NCI-H524 treated with DMSO at 0.1 percent for 48 hours (cell line): ENCODE measurements at places on chromosomes 7 and 10.
A peak's percentile ranks its signal among the peaks of the same experiment; 100 is the strongest.

DNA sequence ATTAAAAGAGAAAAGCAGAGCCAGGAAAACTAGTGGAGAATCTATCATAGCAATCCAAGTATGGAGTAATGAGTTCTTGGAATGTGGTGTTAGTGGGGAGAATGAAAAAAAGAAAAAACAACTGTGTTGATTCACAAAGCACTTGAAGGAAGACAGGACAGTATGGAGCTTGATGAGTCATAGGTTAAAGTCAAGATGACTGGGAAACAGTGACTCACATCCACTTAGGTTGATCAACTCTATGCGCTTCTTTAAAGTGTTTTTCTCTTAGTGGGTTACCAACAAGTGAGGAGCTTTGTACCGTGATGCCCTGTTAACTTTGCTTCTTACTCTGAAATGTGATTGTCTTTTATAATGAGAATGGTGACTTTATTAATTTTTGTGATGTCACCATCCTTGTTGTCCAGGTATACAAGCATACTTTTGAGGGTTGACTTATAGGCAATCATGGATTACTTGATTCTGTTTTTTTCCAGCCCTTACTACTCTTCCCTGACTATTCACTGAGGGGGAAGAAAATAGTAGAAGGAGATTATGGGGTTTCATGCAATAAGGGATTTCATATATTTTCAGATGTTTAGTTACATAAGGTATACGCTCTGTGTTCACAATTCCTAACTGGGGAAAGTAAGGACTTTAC lies 32.1 kb upstream of the MDFIC start:
- DNase-seq = no peak

DNA sequence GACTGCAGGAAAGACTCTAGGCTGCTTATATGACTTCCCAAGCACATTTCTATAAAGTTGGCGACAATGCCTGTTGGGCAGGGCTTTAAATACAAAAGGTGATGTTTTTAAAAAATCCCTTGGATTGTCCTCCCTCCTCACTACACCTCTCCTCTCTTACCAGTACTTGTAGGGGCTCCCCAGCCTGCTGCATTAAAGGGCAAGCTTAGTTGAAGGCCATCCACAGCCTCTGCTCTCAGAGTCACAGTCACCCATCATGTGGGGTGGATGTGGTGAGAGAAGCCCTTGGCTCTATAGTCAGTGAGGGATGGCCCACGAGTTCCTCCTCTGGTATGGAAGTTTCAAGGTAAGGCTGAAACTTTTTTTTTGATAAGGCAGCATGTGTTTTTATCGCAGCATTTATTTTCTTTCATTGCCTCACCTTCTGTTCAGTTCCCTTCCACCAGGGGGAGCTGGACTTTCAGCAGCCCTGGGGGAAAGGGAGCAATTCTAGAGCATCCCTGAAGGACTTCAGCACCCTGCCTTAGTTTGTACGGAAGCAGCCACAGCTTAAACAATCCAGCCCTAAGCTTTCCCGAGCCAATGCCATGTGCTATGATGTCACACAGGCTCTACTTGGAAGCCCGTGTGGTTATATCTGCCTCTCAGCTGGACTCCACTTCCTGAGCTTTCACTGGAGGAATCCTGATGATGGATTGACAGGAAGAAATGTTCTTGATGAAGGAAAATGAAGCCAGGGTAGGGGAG lies 131.9 kb downstream of the CALCR start:
- no peak for DNase-seq

DNA sequence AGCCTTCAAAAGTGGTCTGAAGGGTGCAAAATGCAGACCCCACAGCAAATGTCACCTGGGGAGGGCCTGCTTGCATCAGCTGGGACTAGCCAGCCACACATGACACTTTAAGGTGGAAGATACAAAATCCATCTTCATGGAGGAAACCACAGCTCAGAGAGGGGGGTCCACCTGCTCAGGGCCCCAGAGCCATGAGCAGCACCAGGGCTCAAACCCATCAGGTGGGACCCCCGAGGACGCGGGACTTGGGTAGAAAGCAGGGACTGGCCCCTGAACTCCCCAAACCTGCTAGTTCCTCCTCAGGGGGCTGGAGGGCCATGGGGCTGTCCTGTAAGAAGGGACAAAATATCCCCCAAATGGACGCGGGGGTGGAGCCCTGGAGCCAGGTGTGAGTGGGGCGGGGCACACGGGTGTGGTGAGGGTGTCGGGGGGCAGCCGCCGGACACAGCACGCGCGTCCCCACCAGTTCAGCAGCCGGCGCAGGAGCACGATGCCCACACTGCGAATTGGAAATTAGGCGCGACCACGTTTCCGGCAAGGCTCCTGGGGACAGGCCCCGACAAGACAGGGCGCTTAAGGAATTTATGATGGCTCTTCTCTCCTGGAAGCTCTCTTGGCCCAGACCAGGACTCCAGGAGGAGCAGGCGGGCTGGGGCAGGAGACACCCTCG lies 8.0 kb downstream of the PDGFA start:
- DNase-seq = no peak

DNA sequence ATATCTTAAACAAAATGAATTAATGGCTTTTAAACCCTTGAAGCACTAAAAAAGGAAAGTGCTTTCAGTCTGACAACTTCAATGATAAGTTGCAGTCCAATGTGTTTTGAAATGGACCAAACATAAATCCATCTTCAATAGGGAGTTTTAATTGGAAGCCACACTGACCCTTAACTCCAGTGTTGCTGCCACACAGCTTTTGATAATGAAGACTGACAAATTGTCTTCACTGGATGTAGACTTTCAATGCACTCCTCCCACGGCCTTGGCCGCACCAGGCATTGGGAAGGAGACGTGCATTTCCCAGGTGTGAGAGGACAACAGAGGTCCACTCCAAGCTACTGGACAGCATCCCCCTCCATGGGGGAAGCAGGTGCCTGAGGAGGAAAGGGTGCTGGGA lies 159.0 kb upstream of the NRP1 start:
- no peak for DNase-seq

DNA sequence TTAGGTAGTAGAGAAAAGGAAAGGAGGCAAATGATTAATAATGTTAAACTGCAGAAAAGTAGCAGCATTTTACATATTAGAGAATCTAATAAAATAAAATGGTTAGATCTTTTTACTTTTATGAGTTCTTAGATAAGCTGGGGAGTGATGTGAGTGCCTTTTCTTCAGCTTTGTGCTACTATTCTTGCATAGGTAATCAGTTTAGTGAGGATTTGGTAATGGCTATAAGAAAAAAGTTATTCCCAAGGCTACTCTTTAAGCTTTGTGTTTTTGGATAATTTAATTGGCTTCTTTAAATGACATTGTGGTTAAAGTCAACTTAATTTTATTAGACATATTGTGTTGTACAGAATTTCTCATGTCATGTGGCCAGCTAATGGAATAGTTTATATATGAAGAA lies 3.7 kb downstream of the KCND2 start:
- no peak for DNase-seq

DNA sequence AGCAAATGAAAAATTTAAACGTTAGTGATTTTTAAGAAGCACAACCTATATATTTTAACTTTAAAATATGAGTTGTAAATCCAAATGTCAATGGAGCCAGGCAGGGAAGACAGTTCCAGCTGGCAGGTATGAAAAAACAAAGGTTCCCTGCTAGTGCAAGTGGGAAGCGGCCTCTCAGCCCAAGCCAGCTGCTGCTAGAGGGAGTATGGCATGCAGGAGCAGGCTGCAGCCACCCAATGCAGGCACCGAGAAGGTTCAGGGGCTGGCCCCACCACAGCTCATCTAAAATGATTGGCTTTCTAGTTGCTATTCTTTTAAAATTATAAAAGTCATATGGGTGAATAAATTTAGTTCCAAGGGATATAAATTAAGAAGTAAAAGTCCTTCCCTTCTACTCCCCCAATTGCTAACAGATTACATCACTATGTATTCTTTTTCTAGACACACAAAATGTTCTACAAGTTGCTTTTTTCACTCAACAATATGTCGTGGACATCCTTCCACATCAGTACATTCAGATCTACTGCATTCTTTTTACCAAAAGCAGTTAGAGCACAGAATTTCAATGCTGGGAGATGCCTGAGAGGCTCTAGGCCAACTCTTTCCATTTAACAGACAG lies 69.3 kb downstream of the SGMS1 start:
- no peak for DNase-seq

GRCh38 chr10:65723525-65723924 lies 1202.3 kb upstream of the LRRTM3 start:
- DNase-seq = no peak

GRCh38 chr7:114953724-114954123 lies 31.8 kb downstream of the MDFIC start:
- DNase-seq = no peak

- DNase-seq = peak; percentile 18
Measured at GRCh38 chr10:12638103-12638502, 288.8 kb downstream of the CAMK1D start.

DNA sequence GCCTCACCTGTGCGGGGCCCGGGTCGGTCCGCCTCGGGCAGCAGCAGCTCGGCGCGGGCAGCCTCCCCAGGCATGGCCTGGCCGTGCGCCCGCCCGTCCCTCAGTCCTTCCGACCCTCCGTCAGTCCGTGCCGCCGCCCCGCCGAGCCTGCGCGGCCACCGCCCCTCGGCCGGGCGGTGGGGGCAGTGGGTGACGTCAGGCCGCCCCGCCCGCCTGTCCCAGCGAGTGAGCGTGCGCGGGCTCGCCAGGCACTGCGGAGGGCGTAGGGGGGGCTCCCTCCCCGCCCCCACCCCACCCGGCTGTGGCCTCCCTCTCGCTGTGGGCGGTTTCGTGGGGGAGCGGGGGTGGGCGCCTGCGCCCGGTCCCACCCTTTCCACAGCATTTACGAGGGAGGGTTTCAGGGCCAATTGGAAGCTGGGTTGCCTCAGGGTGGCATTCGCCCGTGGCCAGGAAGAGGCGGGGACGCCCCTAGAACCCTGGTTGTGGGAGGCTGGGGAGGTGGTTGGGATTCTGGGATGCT lies at the start of gene NACAD:
TSS of gene NACAD (minus strand) at position 149 of the 520 bp plus-strand sequence. CDS start at position 74, 75 bp downstream.
- DNase-seq = no peak

- no peak for DNase-seq
Measured at GRCh38 chr10:97030894-97031293, 154.9 kb downstream of the SLIT1 start.

DNA sequence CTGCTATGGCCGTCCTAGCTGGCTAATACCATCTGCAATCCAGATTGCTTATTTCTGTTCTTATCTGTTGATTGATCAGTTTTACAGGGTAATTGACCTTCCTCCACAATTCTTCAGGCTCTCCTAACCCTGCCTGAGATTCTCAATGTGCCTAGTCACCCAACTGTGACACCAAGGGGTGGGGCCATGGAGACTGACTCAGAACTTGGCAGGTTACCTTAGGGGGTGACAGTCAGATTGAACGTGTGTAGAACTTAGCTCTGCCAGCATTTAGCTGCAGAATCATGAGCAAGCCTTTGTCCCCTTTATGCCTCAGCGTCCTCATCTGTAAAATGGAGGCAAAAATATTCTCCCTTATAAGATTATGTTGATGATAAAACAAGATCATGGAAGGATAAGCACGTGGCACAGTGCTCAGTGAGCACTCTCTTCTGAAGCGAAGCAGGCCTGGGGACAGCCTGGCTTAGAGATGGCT lies 19.1 kb upstream of the LEP start:
- no peak for DNase-seq

DNA sequence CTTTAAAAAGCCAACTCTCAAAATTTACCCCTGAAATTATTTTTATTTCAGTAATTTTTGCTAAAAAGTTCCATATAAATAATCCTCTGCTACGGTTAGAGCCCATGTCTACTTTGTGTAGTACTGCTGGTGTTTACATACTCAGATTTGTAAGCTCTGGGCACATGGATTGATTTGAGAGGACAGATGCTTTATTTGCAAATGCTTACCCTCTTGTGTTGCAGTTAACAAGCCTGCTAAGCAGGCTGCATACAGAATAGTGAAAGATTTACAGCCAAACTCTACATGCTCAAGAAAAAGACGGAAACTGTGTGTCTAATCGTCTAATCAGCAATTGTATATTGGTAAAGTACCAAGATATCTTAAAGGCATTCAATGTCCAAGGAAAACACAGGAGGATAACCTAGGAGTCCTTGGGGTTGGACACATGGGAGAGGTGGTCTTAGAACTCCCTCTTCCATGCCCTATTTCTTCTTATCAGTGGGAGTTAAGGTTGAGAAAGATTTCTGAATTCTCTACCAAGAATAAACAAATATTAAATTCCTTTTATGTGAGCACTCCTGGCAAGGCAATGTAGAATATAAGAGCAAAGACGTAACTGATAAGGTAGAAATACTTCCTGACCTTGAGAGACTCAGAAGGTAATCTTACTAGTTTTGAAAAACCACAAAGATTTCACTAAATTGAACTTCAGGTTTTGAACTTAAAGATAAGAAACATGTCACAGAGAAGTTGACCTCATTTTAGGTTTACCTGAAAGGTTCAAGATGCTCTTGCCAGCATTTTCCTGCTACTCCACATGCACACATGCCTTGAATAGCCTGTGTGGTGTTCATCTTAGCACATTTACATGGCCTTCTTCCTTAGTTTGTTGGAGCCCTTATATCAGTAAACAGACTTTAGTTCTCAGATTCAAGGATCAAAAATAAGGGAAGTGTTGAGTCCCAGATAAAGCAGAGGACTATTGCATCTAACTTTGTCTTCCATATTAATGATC lies 1216.5 kb downstream of the SORCS3 start:
- no peak for DNase-seq

GRCh38 chr10:6108631-6109443 lies 20.0 kb downstream of the RBM17 start:
- no peak for DNase-seq

DNA sequence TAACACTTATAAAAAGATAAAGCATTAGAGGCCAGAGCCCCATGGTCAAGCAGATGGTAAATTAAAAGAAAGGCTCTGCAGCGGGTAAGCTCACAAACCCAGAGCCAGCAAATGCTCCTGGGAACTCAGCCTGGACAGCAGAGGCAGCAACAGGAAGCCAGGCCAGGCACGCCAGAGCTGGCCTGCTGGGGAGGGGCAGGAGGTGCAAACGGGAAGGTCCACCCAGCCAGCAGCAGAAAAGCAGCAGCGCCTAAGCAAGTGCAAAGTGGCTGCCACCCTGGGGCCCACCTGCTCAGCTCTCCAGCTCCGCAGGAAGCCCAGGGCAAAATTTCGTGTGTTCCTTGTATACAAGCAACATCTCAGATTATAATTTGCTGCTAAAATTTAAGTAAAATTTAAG lies 82.7 kb upstream of the GPR22 start:
- no peak for DNase-seq

GRCh38 chr10:88989824-88990383 lies 694 bp upstream of the FAS start:
- no peak for DNase-seq

- DNase-seq = no peak
Measured at GRCh38 chr7:23100697-23101096, 4.9 kb upstream of the KLHL7 start.

- no peak for DNase-seq
Measured at GRCh38 chr10:31321396-31321941, 2.5 kb downstream of the ZEB1 start.

DNA sequence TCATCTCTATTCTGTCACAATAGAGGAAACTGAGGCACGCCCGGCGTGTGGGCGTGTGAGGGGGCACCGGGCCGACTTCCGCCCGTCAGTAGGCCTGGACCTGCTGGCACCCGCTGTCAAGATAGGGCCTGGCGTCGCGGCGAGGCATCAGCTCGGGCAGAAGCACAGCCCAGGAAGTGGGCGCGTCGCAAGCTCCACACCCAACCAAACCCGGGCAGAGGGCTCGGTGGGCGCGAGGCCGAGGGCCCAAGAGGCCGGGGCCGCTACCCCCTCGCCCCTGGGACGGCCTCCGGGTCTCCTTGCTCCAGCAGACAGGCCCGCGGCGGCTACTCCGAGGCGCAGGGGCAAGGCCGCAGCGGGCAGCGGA lies 91.2 kb downstream of the SPAG6 start:
- DNase-seq = no peak
